ENCODE measurements at places on chromosomes 1 and 21.

DNA sequence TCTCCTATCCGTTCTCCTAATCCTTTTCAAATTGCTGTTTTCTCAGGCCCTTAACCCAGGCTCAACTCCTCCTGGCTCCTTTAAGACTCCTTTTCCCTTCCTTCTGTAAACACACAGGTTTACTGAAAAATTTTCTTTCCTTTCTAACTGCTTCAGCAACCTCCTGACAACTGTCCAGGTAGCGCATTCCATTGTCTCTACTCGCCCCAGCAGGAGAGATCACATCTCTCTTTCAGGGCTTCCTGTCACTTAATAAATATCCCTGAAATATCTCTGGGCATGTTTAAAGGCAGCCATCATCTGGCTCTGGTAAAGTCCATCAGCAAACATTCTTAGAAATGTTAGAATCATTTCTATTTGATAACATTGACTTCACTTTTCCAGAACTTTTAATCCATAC, 211.2 kb upstream of the PTBP2 start:
- DNase-seq, result no peak

DNA sequence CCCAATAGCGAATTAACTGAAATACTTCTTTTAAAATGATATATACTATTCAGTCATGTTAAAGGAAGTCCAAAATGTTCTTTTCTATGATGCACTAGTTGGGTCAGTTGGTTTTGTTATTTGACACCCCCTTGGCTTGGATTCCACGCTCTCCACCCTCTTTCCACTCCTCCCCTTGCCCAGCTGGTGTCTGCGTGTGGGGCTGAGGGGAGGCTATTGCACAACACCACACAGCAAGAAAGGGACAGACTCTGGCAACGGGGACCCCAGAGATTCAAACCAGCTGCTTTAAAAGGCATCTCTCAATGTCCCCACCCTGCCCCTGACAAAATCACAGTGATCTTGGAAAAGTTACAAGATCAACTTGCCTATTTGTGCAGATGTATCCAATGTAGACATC, 394.3 kb downstream of the TGFB2 start:
- DNase-seq, result peak; percentile 82

DNA sequence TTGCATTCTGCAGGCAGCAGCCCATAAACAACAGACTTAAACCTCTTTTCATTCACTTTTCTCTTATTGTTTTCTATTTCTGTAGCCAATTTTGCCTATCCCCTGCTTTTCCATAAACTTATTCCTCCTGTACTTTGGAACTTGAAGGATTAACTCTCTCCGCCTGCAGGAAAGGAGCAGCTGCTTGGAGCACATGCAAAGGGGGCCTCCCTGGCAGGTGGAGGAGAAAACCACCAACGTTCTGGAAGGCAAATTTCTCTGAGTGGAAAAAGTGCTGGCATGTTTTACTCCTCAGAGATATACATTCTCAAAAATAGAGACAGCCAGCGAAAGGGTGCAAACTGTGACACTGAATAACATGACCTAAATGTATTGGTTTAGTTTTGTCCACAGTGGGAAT, 33.6 kb downstream of the RGS21 start:
- DNase-seq, result no peak

DNA sequence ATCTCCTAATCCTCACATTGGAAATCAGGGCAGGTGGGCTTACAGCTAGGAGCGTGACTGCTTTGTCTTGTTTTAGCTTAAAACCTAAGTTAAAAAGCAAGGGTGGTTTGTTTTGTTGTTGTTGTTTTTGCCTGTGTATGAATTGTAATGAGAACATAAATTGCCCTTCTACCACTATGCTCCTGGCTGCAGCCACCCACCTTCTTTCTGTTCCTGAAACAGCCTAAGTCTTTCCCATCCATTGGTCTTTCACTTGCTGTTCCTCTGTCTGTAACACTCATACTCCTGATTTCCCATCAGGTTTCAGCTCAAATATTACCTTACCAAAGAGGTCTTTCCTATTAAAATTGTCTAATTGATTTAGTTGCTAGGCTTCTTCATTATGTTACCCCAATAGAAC, 604 bp upstream of the TMEM79 start:
- DNase-seq, result no peak

DNA sequence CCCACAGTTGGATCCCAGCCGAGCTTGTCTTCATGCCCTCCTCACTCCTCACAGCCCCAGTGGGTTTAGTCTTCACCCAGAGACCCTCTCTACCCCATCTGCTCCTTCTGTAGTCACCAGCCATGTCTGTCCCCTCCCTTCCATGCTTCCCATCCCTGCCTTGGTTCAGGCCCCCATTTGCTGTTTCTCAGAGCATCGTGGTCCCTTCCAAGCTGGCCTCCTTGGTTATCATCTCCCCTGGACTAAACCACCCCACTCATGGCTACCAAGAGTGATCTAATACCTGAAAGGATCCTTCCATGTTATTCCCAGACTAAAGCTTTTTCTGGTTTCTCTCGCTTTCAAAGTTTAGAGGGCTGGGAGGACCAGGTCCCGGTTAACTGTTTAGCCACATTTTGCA, 8.3 kb downstream of the CNIH3 start:
- DNase-seq, result no peak

DNA sequence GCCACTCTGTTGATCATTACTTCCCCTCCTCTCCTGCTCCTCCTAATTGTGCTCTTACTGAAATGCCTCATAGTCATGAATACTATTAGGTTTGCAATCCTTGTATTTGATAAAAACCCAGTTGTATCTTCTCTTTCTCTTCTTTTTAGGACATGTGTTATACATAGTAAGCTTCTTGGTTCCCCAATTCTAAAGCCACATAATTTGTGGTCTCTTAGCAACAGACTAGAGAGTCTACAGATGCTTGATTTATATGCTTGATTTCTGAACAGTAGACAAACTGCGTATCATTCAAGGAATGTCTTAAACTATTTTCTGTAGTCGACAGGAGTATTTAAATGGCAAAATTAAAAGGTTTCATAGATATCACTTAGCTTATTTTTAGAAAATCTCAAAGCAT, 1598.9 kb downstream of the PLA2G4A start:
- no peak for DNase-seq

DNA sequence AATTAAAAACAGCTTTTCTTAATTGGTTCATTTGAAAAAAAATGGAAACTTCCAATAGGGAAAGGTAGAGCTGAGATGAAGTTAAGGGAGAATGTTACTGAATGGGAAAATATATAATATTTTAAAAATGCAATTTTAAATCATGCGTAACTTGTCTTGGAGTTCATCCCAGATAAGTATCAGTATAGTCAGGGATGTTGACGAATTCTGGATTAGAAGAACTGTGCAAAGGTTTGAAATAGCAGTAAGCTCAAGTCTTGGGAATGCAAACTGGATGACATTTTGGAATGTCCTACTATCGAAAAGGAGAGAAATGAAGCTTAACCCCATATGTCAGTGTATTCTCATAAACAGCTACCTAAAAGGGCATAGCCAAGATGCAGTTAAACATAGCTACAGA, 4.0 kb upstream of the ST6GALNAC3 start:
- DNase-seq, result no peak

- DNase-seq, result no peak
Measured at GRCh38 chr1:67898033-67898726, 64.9 kb upstream of the GNG12 start.

DNA sequence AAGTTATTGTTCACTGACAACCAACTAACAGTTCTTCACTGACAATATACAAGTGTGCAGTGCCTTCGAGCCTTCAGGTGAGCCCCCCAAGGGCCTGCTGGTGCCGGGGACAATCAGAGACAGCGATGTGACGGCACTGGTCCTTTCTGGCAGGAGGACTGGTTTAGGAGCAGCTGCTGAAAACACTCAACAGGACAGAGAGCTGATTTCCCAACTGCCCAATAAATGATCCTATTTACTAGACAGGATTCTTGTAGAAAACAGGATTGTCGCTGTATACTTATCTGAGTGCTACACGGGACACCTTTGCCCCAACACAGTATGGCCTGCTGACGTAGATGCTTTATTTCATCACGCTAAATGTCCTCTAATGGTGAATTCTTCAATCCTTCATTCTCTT, 65.4 kb downstream of the TP53BP2 start:
- no peak for DNase-seq

DNA sequence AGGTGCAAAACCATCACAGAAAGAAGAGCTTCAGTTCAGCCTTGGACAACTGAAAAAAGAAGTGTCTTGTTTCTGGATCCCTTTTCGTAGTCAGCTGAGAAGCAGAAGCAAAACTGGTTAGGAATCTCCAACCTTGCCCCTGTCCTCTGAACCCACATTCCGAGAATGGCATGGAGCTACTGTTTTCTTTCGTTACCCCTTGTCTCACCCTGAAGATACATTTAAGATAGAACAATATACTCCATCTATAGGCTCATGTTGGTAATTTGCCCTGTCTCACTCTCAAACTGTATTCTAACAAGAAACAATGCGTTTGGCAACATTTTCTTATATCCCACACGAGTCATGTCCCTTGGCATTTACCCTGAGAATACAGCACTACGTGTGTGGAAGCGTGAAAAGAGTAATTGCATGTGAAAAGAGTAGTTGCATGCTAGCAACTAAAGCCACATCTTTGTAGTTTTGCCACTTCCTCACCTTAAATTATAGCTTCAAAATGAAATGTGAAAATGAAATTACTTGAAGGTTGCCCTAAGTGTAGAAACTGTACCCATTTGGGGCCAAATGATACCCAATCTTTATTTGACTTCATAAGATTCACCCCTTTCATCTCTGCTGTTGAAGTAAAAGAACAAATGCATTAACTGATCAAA, 5.3 kb downstream of the SLAMF7 start:
- no peak for DNase-seq

DNA sequence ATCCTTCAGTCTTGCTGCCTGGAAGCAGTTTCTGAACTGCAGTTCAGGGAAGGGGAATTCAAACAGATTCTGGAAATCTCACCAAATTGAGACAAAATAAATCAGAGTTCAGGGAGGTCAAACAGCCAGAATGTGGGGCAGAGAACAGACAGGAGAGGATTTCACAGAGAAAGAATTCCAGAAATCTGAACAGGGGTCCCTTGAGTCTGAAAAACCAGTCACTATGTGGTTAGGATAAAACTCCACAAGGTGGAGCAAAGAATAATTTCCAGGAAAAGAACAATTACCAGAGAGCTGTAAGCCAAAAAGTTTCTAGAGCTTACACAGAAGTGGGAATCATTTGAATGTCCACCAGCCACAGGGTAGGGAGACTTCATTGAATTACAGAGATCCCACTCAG, 84.7 kb downstream of the URB2 start:
- no peak for DNase-seq

- no peak for DNase-seq
Measured at GRCh38 chr1:203563291-203563690, 63.3 kb upstream of the ATP2B4 start.

DNA sequence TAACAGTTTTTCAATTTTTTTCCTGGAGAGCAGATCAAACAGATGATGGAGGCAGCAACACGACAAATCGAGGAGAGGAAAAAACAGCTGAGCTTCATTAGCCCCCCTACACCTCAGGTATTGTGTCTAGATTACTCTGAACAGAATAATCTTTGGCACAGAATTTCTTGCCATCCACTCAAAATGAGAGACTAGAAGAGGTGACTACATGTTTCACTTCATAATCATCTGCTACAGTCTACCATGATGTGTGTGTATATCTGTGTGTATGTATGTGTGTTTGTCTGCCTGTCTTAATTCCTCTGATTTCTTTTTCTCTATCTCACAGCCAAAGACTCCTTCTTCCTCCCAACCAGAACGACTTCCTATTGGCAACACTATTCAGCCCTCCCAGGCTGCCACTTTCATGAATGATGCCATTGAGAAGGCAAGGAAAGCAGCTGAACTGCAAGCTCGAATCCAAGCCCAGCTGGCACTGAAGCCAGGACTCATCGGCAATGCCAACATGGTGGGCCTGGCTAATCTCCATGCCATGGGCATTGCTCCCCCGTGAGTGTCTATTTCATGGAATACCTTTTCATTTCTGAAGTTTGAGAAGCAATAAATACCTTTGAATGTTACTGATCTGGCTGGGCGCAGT, 11.4 kb downstream of the PRPF3 start:
- DNase-seq, result no peak

- no peak for DNase-seq
Measured at GRCh38 chr1:34358636-34359035, 181.9 kb downstream of the C1orf94 start.

DNA sequence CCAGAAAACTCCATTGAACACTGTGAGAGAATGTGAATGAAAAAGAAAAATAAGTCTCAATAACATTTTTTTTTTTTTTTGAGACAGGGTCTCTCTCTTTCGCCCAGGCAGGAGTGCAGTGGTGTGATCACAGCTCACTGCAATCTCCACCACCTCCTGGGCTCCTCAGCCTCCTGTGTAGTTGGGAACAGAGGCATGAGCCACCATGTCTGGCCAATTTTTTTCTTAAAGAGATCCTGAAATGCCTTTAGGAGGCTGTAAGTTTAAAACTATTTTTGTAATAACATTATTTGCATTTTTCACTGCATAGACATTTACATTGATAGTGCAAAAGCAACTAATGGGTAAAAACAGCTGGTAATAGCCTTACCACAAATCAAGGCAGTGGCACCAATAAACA, 35.3 kb downstream of the GDAP2 start:
- no peak for DNase-seq

- DNase-seq, result no peak
Measured at GRCh38 chr1:241870746-241871430, 22.9 kb downstream of the EXO1 start.

GRCh38 chr1:234244482-234244881, 128.8 kb upstream of the COA6 start:
- DNase-seq, result no peak

DNA sequence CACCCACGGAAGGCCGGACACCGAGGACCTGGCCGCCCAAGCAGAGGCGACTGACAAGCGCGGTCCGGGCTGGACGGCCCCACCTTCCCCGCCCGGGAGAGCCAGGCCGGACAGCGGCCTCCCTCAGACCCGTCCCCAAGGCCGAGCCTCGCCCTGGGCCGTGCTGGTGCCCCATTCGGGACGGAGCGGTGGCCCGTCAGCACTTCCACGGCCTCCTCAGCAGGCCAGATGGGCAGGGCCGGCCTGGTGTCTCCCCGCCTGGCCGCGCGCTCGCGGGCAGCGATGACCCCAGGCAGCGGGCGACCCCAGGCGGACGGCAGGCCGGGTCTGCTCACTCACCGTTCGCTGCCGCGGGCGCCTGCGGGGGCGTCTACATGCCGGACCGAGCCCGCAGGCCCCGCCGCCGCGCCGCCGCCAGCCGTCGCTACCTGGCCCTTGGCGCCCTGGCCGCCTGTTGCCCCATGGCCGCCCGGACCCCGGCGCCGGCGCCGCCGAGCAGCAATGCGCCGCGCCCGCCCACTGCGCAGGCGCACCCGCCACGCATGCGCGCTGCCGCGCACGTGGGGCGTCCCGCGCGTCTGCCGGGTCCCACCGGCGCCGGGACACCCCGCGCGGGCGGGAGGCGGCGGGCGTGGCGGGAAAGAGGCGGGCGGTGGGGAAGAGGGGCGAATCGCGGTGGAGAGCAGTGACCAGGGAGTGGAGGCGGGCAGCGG, at the start of gene NADK:
NADK (minus strand) TSS at position 521 of the 713 bp plus-strand sequence. CDS start 13,064 bp downstream, outside the sequence.
- DNase-seq, result no peak

- DNase-seq, result no peak
Measured at GRCh38 chr1:44673675-44674112, 587 bp downstream of the TMEM53 start.

- no peak for DNase-seq
Measured at GRCh38 chr1:203364806-203365205, 13.9 kb upstream of the FMOD start.

- DNase-seq, result no peak
Measured at GRCh38 chr1:53669621-53670191, 69.3 kb downstream of the GLIS1 start.

Measured in fibroblast of the conjunctiva (primary cell).